ENCODE measurements at places on chromosomes 7 and 10.

DNA sequence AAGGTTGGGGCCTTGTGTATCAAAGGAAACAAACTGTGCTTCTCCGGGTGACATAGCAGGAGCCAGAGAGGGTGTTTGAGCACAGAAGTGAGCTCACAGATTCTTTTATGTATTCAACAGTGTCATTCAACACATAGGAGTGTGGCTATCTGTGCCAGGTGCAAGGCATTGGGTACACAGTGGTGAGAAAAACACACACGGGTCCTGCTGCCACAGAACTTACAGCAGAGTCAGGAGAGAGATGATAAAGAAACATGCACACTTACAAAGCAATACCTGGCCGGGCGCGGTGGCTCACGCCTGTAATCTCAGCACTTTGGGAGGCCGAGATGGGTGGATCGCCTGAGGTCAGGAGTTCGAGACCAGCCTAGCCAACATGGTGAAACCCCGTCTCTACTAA is 16.3 kb upstream of the ECHDC3 start:
- no peak for DNase-seq

- DNase-seq: no peak
Observed at GRCh38 chr7:148275359-148275890, 315.1 kb upstream of the C7orf33 start.

GRCh38 chr7:16989811-16990413 is 108.1 kb upstream of the AGR3 start:
- no peak for DNase-seq

DNA sequence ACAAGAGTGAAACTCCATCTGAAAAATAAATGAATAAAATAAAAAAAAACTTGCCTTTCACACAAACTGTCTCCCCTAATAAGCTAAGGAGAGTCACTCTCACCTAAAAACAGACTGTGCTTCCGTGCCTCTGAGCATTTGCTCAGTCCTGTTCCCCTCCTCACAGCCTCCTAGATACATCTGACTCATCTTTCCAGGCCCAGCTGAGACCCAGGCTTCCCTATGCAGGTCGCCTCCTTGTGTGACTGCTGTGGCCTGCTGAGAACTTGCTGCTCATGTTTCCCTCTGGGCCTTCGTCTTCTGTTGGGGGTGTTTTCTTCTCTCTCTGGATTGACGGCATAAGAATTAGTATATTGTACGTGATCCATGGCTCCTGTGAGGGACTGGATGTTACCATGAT is 777.7 kb downstream of the LRMDA start:
- no peak for DNase-seq

DNA sequence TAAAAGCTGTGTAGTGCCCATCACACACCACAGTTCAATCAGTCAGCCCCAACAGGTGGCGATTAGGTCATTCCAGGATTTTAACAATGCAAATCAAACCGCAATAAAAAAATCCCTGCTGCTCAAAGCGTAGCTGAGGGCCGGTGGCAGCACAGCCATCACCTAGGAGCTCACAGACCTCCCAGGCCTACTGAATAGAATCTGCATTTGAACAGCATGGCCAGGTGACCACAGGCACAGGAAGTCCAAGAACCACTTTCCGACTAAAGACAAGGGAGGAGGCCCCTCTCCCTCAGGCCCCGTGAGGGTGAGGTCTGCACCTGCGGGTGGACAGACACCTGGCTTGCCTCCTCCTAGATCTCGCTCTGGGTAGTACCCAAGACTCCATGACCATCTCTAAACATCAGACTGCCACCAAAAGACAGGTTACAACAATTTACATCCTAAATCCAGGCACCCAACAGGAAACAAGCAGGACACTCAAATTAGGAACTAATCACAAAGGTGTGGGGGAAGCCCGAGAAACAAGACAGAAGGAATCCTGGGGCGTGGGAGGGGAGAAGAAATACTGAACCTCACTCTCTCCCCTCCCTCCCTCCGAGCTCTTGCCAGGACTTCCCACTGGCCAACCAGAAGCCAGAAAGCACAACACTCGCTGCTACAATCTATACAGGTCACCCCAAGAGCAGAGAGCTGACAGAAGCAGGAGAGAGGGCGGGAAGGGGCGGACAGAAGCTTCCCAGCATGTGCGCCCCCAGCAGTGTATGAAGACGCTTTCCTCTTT is 19.2 kb downstream of the GNA12 start:
- DNase-seq: no peak

- DNase-seq: no peak
Observed at GRCh38 chr7:143375298-143376034, 5.7 kb upstream of the ZYX start.

GRCh38 chr7:19747740-19748339 is 25.6 kb downstream of the TMEM196 start:
- DNase-seq: no peak

- no peak for DNase-seq
Observed at GRCh38 chr10:32141018-32141807, 85.0 kb upstream of the KIF5B start.

- no peak for DNase-seq
Observed at GRCh38 chr7:69912846-69913245, 314.6 kb downstream of the AUTS2 start.

DNA sequence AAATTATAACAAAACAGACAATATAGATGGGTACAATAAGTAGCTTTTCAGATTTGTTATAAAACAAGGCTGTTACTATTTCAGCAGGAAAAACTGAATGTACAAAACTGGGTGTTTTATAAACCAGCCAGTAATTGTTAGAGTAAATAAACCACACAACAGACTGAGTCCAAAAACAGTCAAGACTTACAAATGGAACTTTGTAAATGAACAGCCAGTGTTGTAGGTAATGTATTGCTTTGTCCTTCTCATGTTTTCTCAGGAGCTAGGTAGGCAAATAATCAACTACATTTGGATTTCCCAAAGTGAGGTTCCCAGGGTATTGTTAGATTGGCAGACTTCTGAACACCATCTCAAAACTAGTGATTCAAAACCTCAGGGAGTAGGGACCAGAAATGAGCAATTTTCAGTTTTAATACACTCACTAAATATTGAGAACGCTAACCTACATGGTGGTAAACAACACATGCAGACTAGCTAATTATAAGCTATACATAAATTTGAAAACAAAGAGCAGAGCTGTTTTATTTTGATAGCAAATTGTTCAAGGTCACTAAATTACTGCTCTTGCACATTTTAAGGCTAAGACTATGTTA is 36.2 kb downstream of the HERPUD2 start:
- no peak for DNase-seq

GRCh38 chr10:81928119-81928518 is 53.1 kb downstream of the NRG3 start:
- DNase-seq: no peak

DNA sequence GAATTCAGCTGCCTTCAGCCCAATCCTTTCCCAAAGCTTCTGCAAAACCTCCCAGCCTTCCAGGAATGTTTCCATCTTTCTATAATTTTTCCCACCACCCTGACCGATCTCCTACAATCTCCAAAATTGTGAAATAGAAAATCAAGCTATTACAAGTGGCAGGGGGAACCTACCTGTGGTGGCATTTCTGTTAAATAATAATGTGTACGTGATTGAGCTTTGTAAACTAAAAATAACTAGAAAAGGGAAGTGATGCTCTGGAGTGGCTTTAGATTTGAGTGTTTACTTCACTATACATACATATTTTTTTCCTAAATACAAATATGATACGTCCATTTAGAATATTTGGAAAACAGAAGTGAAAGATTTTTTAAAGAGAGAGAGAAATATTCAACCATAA is 593.6 kb downstream of the GRM8 start:
- no peak for DNase-seq

GRCh38 chr10:28680358-28680752 is 3.0 kb downstream of the BAMBI start:
- DNase-seq: no peak

- DNase-seq: no peak
Observed at GRCh38 chr10:47241256-47241655, 58.7 kb upstream of the GDF10 start.

- DNase-seq: no peak
Observed at GRCh38 chr10:17474595-17475323, 20.4 kb upstream of the ST8SIA6 start.

GRCh38 chr7:44759246-44759645 is 10.6 kb downstream of the ZMIZ2 start:
- no peak for DNase-seq

- DNase-seq: no peak
Observed at GRCh38 chr10:46556515-46557318, at the start of gene GPRIN2. TSS of gene GPRIN2 (minus strand) at chr10:46556658. CDS start at chr10:46550736, 5,922 bp downstream.

DNA sequence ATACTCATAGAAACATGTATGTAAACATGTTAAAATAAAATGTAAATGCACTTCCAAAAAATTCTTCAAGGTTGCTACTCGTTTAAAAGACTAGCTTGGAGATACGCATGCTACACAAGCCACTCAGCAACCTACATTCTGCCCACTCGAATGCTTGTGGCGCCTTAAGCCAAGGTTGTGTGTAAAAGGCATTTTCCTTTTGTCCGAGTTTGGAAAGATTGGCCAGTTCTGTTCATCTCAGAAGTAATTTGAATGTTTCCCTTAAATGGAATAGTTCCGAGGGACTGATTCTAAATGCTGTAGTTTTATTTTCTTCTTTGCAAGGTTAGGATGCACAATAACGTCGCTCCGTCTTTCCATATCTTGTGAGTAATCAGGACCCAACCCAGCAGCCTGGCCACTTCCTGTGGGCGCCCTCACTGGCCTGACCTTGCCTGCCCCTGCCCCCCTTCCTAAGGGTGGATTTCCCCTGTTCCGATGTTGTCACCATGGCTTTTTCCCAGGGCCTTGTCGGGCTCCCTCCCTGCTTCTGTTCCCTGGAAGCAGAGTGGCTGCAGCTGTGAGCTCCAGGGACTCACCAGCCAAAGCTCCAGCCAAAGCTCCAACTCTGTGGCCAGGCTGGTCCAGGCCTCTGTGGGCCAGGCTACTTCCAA is 70.6 kb downstream of the PTPRE start:
- DNase-seq: no peak

GRCh38 chr10:59012839-59013238 is 163.6 kb upstream of the PHYHIPL start:
- DNase-seq: no peak

- DNase-seq: no peak
Observed at GRCh38 chr10:131814567-131815265, 86.1 kb upstream of the PPP2R2D start.

DNA sequence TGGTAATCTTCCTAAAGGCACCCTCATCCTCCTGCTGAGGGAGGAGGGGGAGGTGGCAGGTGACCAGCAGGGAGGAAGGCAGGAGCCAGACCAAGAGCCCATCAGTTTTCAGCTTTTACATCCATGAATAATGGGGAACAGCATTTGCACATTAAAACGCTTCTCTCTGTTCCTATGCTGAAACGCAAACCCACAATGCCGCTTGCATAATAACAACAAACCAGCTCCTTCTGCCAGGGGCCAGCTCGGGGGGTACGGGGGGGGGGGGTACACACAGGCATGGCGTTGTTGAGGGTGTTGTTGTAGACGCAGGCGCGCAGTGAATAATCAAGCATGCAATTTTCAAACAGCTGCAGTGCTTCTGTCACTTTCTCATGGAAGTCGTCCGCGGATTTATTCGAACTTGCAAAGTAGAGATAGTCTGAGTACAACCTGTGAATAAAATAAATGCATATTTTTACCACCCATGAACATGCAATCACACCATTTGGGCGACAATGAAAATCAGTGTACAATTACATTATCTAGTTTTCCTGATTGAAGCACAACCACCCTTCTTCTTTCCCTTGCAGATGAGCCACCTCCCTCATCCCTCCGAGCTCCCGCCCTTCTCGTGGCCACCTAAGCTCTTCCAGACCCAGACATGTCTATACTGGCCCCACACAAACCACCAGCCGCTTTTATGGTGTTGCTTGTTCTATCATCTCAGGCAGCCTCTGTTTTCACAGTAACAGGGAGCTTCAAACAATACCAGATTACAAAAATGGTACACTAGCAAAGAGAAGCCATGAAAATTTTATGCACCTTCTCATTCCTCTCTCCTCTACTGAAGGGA is 72.2 kb downstream of the CHST15 start:
- DNase-seq: no peak

DNA sequence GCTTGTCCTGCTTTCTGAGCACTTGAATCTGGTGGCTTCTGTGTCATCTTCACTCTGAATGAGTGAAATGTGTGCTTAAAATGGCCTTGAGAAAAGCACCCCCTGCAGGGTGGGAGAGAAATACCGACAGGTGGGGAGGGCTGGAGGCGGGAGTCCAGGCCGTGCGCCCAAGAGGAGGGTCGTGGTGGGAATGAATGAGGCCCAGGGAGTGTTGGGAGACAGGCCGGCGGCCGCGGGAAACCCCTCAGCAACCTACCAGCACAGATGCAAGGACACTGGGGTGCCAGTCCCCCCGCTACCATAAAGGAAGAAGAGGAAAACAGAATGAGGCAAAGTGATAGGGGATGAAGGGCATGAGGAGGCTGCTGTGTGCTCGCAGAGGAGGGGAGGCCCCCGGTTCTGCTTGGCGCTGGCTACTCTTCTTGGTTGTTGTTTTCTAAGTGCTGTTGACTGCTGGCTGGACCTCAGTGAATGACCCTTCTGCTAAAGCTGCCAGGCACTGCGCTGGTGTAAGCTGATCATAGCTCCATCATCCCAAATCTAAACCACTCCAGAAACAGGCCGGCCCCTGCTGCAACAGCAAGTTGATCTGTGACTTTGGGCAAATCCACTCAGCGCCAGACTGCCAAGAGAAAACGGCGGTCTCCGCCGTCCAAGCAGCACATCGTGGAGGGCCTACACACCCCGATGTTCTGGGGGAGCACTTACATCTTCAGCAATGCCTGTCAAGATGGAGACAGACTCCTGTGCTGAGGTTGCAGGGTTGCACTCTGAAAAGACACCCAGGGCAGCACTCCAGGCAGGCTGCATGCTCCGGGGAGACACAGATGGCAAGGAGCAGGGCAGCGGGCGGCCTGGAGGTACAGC is 378.5 kb downstream of the DNAJB6 start:
- no peak for DNase-seq

DNA sequence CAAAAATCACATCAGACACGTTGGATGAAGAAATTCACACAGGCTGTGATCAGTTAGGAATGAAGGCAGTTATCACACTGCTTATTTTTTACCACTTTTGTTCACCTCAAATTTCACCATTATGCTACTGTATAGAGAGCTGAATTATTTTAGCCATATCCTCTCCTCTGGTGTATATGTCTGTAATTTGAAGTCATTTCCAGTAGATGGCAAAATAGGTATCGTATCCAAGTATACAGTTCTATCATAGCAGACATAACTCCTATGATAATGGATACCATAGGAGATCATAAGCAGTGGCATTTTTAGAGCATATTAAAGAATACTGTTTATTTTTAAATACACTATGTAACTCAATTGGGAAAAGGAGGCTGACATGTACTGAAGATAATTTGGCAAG is 909.7 kb downstream of the DNAJB9 start:
- no peak for DNase-seq

DNA sequence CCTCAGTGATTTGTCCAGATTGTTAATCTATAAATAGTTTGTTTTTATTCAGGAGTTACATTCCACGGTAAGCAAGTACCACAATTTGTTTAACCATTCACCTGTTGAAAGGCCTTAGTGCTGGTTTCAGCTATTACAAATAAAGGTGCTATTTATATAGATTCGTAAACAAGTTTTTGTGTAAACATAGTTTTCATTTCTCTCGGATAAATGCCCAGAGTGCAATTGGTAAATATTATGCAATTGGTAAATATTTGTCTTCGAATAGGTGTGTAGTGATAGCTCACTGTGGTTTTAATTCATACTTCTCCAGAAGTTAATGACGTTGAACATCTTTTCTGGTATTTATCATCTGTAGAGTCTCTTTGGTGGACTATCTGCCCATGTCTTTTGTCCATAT is 76.4 kb upstream of the RSU1 start:
- DNase-seq: no peak

Data from activated naive CD4-positive, alpha-beta T cell (primary cell).